NCI-H1436 treated with DMSO at 0.1 percent for 48 hours (cell line): ENCODE measurements at places on chromosomes 4 and X.

- no peak for DNase-seq
Observed at GRCh38 chr4:8119877-8120276, 38.7 kb downstream of the ABLIM2 start.

DNA sequence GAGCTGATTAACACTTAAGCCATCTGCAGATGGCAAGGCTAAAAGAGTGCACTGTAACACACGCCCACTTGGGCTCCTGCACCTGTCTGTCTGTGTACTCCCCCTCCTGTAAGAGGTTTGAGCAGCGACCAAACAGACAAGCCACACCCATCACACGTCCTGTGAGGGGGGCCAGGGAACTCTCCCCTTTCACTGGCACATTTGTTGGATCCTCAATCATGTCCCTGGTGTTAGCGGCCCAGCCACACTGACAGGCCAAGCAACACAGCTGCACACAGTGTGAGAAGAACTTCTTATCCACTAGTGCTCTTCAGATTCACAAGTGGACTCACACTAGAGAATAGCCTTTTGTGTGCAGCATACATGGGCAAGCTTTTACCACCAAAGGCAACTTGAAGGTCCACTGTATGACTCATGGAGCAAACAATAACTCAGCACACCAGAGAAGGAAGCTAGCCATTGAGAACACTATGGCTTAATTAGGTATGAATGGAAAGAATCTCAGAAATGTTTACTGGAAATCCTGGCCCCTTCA lies 29.1 kb upstream of the UTP14A start:
- no peak for DNase-seq

- DNase-seq: no peak
Observed at GRCh38 chr4:94582517-94582916, 130.8 kb downstream of the PDLIM5 start.

DNA sequence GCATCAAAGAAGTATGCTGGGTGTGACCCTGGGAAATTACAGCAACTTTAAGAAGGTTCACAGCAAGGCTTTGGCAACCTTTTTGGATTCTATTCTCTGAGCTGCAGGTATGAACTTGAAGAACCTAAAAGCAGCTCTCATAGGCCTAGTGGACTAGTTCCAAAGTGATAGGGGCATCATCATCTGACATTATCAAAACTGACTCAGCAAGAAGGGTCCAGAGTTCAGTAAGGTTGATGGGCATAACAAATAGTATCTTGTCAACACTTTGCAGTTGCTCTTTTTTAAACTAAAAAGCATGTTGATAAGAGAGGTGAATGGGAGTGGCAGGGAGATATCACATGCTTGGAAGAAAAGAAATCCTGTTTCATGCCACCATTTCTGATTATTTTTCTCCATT lies 249.3 kb downstream of the ZNF674 start:
- DNase-seq: no peak

- DNase-seq: no peak
Observed at GRCh38 chr4:177405508-177405907, 36.7 kb downstream of the AGA start.

DNA sequence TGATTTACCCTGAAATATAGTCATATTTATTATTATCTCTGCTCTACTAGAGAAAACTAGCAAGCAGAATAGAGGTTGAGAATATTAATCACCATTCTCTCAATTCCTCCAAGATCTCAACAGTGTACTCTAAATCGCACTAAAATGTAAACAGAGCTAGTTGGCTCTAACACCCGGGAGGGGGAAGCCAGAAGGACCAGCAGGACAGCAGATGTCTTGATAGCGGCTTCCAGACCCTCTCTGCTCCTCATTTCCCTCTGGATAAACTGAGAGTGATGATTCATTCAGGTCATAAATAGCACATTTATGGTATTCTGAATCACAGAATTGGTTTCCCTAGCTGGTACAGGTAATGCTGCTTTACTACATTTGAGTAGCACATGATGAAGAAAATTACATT lies 82.5 kb downstream of the TBC1D9 start:
- DNase-seq: no peak

DNA sequence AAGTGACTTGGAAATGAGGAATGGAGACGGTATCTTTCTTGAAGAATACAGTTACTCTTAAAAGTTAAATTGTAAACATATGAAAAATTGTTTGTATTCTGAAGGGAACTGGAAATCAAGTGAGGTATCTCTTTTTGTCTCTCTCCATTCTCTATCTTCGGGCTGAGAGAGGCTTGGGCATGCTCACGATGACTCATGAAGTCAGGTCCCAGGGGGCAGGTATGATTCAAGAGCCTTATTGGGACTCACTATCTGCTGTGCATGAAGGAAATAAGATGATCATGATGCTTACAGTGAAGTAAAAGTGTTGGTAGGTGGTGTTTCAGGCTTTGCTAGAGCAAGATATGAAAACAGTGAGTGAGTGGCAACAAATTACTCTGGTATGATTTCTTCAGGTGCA lies 200.4 kb upstream of the PITX2 start:
- DNase-seq: no peak

- no peak for DNase-seq
Observed at GRCh38 chr4:37889849-37890800, 759 bp upstream of the TBC1D1 start.

DNA sequence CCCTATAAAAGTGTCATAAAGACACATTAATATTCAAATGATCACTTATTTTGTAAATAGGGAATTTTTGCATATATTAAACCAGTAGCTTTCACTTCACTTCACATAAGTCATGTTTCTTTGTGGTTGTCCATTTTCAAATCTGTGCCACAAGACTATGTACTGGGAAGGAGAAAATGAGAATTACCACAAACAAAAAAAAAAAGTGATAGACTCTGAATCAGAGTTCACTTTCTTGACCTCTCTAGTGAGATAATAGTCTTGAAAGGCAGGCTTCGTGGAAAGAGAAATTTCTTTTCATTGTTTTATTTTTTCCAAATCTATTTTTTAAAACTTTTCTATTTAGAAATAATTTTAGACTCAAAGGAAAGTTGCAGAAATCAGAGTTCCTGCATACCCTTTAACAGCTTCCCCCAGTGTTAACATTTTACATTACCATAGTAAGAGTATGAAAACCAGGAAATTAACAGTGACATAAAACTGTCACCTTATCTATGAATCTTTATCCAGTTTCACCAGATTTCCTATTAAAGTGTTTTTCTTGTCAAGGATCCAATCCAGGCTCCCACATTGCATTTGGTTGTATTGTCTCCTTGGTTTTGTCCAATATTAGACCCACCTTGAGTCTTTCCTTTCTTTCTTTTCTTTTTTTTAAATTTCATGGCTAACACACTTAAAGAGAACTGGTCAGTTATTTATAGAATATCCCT lies 215.4 kb upstream of the PGRMC2 start:
- no peak for DNase-seq

DNA sequence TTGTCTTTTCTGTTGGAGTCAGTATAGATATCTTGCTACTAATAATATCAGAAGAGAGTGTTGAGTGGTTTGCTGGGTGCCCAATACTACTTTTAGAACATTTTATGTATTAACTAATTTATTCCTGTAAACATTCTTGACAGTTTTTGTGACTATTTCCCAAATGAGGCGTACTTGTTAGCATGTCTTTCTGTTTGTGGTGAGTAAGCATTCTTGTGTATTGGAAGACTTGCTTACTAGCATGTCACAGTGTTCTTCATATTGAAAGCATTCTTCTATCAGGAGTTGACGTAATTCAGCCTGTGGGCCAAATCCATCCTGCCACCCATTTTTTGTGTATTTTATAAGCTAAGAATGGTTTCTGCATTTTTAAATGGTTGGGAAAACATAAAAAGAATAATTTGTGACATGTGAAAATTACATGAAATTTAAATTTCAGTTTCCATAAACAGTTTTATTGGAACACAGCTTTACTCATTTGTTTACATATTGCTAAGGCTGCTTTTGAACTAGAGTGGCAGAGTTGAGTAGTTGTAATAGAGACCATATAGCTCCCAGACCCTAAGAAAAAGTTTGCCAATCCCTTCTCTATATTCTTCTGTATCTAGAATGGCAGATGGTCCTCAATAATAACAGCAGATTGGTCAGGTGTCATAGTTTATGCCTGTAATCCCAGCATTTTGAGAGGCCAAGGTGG lies 20.4 kb downstream of the REPS2 start:
- no peak for DNase-seq

DNA sequence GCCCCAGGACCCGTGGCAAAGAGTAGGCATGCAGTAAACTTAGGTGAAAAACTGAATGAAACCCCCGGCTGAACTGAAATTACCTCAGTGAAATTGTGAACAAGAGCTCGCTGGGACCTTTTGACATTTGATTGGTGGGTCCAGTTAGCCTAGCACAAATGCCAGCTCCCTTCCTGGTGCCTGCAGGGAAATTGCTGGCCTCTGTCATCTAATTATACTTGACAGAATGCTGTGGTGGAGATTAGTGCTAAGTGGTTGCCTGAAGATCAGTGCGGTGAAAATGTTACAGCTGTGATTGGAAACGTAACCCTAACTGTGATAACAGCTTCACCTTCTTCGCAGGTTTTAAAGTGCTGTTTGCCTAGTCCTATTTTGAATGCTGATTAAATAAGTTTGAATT lies 43.0 kb downstream of the ADD1 start:
- DNase-seq: no peak

- no peak for DNase-seq
Observed at GRCh38 chr4:104519588-104519987, 24.9 kb upstream of the CXXC4 start.

DNA sequence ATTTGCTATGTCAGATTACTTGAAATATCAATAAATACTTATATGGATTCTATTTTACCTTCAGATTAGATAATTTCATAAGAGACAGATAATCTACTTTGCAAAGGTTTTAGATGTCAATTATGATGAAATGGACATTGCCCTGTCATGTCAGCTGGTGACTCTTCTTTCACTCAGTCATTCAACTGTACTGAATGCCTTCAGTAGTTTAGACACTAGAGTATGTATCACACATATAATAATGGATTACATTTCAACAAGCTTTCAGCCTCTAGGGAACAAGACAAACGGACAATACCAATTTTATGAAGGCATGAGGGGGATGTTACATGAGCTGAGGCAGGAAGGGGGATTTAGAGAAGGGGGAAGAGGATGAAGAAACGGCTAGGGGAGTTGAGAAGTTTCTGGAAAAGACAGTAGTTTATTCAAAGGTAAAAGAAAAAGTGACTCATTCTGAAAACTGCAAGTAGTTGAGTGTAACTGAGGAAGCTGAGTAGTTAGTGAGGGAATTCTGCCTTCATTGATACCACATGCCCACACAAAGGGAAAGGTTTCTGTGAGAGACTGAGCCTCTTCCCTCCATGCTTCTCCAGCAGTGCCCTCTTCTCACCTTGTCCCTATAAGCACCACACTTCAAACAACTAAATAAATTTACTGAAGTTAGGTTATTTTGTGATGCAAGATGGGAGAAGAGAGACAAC lies 25.7 kb downstream of the SLC9B2 start:
- no peak for DNase-seq

GRCh38 chr4:7458477-7458876 lies 23.7 kb upstream of the PSAPL1 start:
- DNase-seq: no peak

DNA sequence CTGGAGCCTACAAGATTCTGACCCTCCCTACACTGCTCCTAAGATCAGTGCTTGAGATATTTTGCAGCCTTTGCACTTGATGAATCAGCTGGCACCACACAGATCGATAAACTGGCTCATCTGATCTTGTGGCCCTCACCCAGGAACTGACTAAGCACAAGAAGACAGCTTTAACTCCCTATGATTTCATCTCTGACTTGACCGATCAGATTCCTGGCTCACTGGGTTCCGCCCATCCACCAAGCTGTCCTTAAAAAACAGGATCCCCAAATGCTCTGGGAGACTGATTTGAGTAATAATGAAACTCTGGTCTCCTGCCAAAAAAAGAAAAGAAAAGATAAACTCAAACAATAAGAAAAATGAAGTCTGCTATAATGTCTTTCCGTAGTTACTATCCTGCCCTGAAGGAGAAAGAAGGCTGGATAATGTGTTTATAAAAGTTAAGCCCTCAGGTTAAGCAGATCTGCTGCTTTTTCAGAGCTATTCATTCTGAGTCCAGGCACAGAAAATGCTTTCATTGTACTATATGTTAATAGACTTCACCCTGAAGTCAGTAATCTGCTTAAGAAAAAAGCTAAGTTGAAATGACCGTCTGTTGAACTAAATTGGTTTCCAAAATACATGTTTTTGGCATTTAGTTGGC lies 795.2 kb downstream of the TRIML1 start:
- DNase-seq: no peak

DNA sequence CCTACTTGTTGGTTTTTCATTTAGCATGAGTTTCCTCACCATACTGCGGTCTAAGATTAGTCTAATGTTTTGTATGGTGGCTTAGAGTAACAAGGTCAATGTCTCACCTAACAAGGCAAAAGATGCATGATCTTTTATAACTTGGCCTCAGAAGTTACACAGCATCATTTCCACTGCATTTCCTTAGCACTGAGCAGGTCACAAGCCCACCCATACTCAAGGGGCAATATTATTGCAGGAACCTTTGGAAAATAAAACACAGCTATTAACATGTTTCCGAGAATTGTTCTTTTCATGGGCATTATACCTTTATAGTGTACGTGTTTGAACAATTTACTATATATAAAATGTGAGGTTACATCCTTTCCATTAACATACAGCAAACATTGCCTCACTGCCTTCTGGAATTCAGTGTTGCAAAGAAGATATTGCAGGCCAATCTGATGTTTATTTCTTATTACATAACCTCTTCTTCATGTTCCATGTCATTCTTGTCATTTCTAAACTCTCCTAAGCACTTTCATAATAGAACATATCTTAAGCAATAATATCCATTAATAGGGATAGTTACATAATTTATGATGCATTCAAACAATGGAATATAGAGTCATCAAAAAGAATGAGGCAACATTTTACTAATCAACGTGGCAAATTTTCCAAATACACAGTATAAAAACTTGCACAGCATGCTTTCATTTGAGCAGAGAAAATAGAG lies 153.8 kb downstream of the AREG start:
- DNase-seq: no peak

GRCh38 chr4:115113506-115114106 lies at the start of gene NDST4:
Gene NDST4 (minus strand): TSS chr4:115113620. CDS start chr4:115077036, 36,584 bp downstream.
- no peak for DNase-seq

DNA sequence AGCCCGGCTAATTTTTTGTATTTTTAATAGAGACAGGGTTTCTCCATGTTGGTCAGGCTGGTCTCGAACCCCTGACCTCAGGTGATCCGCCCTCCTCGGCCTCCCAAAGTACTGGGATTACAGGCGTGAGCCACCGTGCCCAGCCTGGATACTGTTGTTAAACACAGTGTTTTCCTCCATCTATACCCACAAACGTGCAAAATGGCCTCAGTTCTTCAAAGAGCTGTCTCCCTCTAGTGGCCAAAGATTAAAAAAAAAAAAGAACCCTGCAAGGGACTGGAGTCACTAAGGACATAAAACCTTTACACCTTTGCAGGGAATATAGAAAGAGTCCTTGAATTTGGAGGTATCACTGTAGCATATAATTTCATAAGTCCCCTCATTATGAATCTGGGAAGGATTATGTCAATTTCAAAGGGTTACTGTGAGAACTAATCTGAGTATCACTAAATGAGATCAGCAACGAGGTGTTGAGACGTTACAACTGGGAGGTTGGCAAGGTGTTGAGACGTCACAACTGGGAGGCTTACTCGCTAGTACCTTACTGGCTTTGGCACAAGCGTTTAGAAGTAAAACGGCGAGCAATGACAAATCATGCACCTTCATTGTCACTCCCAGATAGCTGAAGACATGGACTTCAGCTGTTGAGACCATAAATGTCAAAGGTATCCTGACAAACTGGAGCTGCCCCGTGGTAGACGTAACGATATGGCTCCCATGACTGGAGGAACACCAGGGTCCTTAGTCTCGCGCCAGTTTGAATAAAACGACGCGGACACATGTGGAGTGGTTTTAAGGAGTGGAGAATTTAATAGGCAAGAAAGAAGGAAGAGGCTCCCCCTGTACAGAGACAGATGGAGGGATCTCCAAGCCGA lies 33.4 kb upstream of the ENPP6 start:
- no peak for DNase-seq
